ENCODE measurements at places on chromosomes 6 and 20. TPM values are rescaled to one million over a fixed set of nuclear protein-coding genes. Genes with fewer than 3 reads are reported as not detected.

Gene NCOA6
- 31.7 TPM for total RNA-seq

Gene C6orf15
- total RNA-seq: not detected

Gene TMEM217
- 1.4 TPM for total RNA-seq

Gene FOXP4
- total RNA-seq: 7.5 TPM

Gene NHLRC1
- 0.64 TPM for total RNA-seq

Gene DUSP15
- total RNA-seq: not detected

Gene LSM14B
- total RNA-seq: 45.1 TPM

DNA sequence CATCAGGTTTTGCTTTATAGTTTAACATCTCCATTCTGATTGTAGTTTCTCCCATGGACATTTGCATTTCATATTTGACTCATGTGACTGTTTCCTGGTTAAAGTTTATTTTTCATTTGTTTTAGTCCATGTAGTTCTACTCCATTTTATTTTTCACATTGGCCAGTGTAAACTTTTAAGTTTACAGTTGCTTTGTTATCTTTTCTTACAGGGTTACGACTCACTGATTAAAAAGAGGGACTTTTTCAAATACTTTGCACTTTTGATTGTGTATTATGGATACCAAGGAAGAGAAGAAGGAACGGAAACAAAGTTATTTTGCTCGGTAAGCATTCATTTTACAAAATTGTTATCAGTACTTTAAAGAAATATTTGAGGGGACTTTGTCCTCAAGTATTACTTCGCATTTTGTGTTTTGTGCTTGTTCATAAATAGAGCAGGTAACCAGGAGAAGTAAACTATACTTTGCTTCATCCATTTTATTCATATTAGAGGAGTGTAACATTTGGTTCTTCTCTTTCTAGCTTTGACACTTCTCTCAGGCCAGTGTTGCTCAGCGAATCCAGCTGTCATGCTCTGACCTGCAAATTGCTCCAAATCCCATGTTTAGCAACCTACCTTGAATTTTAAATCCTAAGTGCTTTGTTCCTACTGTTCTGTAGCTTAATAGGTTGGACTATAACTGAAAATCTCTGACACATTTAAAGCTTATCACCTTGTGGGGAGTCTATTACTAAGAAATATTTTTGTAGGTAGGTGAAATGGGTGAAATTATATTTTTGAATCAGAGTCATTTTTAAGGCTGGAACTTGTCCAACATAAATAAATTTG, 24.5 kb downstream of the NCOA7 start:
- no peak overlapping the region for H3K27ac ChIP-seq
- DNase-seq: no peak
- H3K4me1 ChIP-seq: peaks cover 17% of the 10 kb centered on the region
- no peak overlapping the region for H3K4me3 ChIP-seq
- H3K27me3 ChIP-seq: no peaks in the 10 kb centered on the region

DNA sequence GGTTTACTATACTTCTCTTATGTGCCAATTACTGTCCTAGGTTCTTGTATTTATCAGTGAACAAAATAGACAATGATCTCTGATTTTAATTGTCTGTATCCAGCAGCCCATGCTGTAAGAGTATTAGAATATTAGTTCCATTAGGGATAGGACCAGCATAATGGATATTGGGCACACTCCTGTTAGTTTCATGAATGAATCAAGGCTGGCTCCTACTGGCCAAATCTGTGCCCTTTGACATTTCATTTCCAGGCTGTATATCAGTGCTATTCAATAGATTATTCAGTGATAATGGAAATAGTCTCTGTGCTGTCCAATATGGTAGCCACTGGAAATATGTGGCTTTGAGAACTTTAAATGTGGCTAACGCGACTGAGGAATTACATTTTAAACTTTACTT, 1007.9 kb upstream of the FLRT3 start:
- no peak for DNase-seq
- no peaks in the 10 kb centered on the region for H3K36me3 ChIP-seq
- no peak overlapping the region for H3K27ac ChIP-seq
- H3K4me1 ChIP-seq: no peaks in the 10 kb centered on the region

- peak overlapping the region; percentile 30 for H3K4me3 ChIP-seq
- H3K4me1 ChIP-seq: peaks cover 29% of the 10 kb centered on the region
- peaks cover 24% of the 10 kb centered on the region for H3K36me3 ChIP-seq
- H3K27me3 ChIP-seq: no peaks in the 10 kb centered on the region
- no peak for DNase-seq
Measured at GRCh38 chr6:11236076-11236750, 3.7 kb upstream of the NEDD9 start.

- peaks cover 40% of the 10 kb centered on the region for H3K36me3 ChIP-seq
- peak; percentile 72 for DNase-seq
- peak overlapping the region; percentile 75 for H3K4me3 ChIP-seq
- peak overlapping the region; percentile 96 for H3K27ac ChIP-seq
Measured at GRCh38 chr20:51400051-51400926, 142.2 kb downstream of the NFATC2 start.

- no peak overlapping the region for H3K4me3 ChIP-seq
- H3K27me3 ChIP-seq: peaks cover 3% of the 10 kb centered on the region
- H3K4me1 ChIP-seq: no peaks in the 10 kb centered on the region
- H3K36me3 ChIP-seq: no peaks in the 10 kb centered on the region
Measured at GRCh38 chr20:54025251-54025771, 45.1 kb downstream of the BCAS1 start.

DNA sequence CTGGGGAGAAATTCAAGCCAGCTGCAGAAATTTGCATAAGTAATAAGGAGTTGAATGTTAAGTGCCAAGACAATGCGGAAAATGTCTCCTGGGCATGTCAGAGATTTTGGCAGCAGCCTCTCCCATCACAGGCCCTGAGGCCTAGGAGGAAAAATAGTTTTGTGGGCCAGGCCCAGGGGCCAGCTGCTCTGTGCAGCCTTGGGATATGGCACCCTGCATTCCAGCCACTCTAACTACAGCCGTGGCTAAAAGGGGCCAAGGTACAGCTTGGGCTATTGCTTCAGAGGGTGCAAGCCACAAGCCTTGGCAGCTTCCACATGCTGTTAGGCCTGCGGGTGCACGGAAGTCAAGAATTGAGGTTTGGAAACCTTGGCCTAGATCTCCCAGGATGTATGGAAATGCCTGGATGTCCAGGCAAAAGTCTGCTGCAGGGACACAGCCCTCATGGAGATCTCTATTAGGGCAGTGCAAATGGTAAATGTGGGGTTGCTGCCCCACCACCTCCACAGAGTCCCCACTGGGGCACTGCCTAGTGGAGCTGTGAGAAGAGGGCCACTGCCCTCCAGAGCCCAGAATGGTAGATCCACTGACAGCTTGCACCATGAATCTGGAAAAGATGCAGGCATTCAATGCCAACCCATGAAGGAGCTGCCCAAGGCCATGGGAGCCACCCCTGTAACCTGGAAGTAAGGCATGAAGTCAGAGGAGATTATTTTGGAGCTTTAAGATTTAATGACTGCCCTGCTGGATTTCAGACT, 126.5 kb downstream of the DTNBP1 start:
- H3K27me3 ChIP-seq: no peaks in the 10 kb centered on the region
- no peak overlapping the region for H3K4me3 ChIP-seq
- no peak overlapping the region for H3K27ac ChIP-seq
- no peak for DNase-seq

DNA sequence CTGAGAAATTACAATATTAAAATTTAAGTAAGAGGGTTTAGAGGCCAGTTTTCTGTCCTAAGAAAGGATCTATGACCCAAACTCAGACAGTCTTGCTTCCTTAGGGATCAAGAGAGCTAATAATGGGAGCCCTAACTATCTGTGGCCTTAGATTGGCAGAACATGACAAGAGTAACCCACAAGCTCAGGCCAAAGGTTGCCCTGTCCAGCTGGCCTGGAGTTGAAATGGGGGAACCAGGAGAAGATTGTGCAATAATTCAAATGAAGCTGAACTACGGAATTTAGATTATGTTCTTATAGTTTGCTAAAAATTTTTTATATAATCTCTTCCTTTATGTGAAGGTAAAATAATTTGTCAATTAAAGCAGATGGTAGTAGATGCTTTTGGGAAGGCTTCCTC, 26.4 kb downstream of the LAMA4 start:
- H3K4me3 ChIP-seq: no peak overlapping the region
- H3K27ac ChIP-seq: no peak overlapping the region
- peaks cover 51% of the 10 kb centered on the region for H3K27me3 ChIP-seq
- no peak for DNase-seq
- H3K4me1 ChIP-seq: no peaks in the 10 kb centered on the region

DNA sequence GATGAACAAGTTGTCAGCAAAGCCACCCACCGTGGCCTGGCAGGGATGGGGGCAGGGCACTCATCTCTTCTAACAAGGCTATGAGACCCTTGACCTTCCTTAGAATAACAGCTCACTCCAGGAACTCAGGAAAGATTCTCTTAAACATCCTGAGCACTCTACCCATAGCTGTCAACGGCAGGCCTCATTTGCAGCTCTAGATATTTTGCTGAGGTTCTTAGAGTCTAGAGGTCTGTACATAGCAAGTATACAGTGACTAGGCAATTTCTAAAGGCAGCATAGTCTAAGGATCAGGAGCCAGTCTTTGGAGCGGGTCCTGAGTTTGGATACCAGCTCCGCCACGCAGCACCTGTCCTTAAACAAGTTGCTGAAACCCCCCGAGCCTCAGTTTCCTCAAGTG, 11.7 kb downstream of the TRERF1 start:
- H3K27me3 ChIP-seq: peaks cover 2% of the 10 kb centered on the region
- peaks cover 13% of the 10 kb centered on the region for H3K4me1 ChIP-seq
- H3K4me3 ChIP-seq: no peak overlapping the region
- H3K36me3 ChIP-seq: peaks cover 7% of the 10 kb centered on the region

DNA sequence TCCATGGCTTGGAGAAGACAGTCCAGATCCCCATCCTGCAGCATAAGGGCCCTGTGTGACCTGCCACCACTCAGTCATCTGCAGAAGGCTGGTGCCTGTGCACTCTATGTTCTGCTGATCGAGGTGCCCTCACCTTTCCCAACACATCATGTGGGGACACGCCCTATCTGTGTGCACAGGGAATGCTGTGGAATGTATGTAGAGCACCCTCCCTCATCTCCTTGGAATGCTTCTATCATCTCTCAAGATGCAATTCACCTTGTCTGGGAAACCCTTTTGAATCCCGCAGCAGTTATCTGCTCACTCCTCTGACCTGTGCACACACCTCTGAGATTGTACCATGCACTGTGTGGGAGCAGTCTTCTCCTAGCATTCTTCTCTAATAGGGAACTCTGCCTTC, 207.2 kb upstream of the SSTR4 start:
- no peaks in the 10 kb centered on the region for H3K36me3 ChIP-seq
- DNase-seq: no peak
- no peak overlapping the region for H3K4me3 ChIP-seq
- no peak overlapping the region for H3K27ac ChIP-seq
- H3K27me3 ChIP-seq: no peaks in the 10 kb centered on the region

DNA sequence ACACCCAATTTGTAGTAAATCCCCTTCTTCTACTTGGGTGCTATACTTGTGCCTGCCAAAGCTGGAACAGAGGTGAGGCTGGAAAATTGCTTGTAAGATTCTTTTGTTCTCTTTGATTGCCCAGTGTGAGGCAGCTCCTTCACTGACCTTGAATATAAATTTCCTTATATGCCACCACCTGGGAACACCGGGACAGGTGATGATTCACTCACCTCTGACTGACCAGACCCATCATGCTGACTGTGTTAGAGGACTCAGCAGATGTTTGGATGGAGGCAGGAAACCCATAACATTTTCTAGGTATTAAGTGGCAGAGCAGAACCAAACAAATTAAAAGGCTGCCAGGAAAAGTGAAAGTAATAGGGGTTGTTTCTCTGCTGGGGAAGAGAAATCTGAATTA, 120.9 kb downstream of the GRM1 start:
- H3K4me1 ChIP-seq: no peaks in the 10 kb centered on the region
- H3K27me3 ChIP-seq: peaks cover 5% of the 10 kb centered on the region
- no peak overlapping the region for H3K27ac ChIP-seq
- DNase-seq: no peak
- H3K36me3 ChIP-seq: no peaks in the 10 kb centered on the region

DNA sequence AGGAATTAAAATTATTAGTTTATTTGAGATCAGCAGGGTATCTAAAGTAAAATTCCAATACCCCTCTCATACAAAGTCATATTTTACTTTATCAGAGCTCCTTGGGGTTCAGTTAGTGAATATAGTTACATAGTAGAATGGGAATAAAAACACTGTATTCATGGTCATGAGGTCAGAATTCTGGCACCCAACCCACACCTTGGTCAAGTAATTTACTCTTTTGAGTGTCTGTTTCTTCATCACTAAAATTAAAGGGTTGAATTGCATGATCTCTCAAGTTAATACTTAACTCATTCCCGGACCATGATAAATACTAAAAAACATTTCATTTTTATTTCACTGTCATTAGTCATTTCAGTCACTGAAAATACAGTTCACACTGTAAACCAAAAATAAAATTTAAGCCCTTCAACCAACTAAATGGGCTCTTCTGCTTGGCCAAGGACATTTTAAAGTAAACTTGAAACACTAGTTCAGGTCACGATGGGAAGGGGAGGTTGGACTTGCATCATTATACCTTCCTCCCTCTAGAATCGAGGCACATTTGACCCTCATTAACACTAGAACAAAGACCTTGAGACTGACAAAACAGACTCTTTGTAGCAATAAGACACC, 21.1 kb upstream of the HLA-DRB1 start:
- no peak overlapping the region for H3K4me3 ChIP-seq
- no peaks in the 10 kb centered on the region for H3K4me1 ChIP-seq
- H3K27me3 ChIP-seq: peaks cover 3% of the 10 kb centered on the region
- peaks cover 7% of the 10 kb centered on the region for H3K36me3 ChIP-seq
- no peak for DNase-seq

- no peaks in the 10 kb centered on the region for H3K27me3 ChIP-seq
- DNase-seq: no peak
- peaks cover 2% of the 10 kb centered on the region for H3K36me3 ChIP-seq
- peaks cover 14% of the 10 kb centered on the region for H3K4me1 ChIP-seq
- H3K27ac ChIP-seq: peak overlapping the region; percentile 26
Measured at GRCh38 chr6:34300332-34300751, 51.5 kb upstream of the SMIM29 start.

GRCh38 chr20:2692036-2692885, at the start of gene EBF4:
Gene EBF4 (plus strand): TSS chr20:2692780. CDS start chr20:2693646, 866 bp downstream.
- DNase-seq: no peak
- H3K36me3 ChIP-seq: no peaks in the 10 kb centered on the region
- peak within 1 kb of the TSS; percentile 77 for H3K4me3 ChIP-seq
- peak within 1 kb of the TSS; percentile 79 for H3K27ac ChIP-seq
- peaks cover 20% of the 10 kb centered on the region for H3K4me1 ChIP-seq

- no peak overlapping the region for H3K27ac ChIP-seq
- DNase-seq: no peak
- peaks cover 1% of the 10 kb centered on the region for H3K27me3 ChIP-seq
Measured at GRCh38 chr20:45344168-45344860, 3.9 kb downstream of the SDC4 start.

DNA sequence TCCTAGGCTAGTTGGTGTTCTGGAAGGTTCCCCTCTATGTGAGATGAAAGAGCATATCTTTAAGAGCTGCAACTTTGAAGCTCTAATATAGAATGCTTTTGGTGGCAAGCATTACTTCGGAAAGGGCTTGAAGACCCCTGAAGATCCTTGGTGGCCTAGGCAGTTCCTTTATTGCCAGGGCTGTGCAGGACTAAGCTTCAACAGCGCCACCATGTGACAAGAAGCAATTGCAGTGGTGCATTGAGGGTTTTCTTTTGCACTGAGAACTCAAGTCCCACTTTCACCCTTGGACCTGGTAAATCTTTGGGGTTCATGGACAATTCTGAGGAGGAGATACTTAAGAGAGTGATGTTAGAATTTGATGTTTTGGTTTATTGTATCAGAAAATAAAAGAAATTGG, 237.4 kb upstream of the GMDS start:
- H3K27ac ChIP-seq: no peak overlapping the region
- no peak overlapping the region for H3K4me3 ChIP-seq
- no peaks in the 10 kb centered on the region for H3K36me3 ChIP-seq
- H3K4me1 ChIP-seq: no peaks in the 10 kb centered on the region
- no peak for DNase-seq
- peaks cover 3% of the 10 kb centered on the region for H3K27me3 ChIP-seq

All from activated naive CD8-positive, alpha-beta T cell treated with anti-CD3 and anti-CD28 coated beads, Interleukin-2, amount 10 ng/mL, durations not matched to agents 7 days and 5 days (primary cell).